ENCODE measurements at places on chromosomes 13 and 19. TPM values are rescaled to one million over a fixed set of nuclear protein-coding genes. Genes with fewer than 3 reads are reported as not detected.

DNA sequence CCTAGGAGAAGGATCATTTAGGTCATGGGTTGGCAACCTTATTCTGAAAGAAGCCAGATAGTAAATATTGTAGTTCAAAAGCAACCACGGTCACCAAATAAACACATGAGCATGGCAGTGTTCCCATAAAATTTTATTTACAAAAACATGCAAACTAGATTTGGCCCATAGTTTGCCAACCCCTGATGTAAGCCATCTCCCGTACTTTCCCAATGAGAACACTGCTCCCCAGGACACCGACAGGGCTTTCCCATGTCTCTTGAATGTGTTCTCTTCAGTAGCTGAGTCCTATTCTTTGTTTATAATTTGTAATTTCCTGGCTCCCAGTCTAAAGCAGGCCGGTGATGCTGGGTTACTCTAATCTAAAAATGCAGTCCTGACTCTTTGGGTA, 239.6 kb downstream of the LHFPL6 start:
- DNase-seq: no peak

The FSD1 gene
- 61.3 TPM for total RNA-seq

- DNase-seq: no peak
These were observed 18.2 kb downstream of the EFNB2 start for GRCh38 chr13:106517109-106517847.

GRCh38 chr13:31209172-31209840, 9.5 kb downstream of the B3GLCT start:
- DNase-seq: no peak

DNA sequence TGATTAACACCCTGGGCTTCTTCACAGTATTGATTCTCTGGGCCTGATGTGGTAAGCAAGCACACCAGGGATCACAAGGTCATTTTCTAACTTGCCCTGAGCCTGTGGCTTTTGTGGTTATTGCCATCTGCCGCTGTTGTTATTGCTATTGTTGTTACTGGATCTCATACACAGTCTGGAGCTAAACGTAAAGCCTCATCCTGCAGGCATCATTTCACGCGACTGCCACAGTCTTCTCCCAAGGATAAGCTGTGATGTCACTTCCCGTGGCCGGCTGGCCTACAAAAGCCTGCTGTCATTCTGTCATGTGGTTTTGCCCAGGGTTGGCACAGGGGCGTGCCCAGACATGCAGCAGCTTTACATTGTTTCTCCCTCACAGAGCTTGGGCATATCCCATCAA, 154.0 kb upstream of the GPR12 start:
- no peak for DNase-seq

DNA sequence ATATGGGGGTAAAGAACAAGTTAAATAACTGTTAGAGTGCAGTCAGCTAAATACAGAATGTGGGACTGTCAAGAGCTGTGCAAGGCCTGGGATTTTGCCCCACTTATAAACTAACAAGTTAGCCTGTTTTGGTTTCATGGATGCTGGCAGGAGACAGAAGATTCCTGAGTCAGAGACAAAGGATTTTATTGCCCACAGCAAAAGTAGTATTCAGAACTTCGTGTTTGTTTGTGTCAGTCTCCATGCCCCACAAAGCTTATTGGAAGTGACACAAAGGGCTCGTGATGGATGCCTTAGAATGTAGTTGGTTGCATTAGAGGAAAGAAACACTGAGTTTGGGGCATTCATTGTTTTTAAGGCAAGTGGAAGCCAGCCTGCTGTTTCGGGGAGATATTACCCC, 22.2 kb upstream of the SPRYD7 start:
- DNase-seq: no peak

GRCh38 chr13:32863596-32863995, 152.6 kb upstream of the KL start:
- DNase-seq: no peak

DNA sequence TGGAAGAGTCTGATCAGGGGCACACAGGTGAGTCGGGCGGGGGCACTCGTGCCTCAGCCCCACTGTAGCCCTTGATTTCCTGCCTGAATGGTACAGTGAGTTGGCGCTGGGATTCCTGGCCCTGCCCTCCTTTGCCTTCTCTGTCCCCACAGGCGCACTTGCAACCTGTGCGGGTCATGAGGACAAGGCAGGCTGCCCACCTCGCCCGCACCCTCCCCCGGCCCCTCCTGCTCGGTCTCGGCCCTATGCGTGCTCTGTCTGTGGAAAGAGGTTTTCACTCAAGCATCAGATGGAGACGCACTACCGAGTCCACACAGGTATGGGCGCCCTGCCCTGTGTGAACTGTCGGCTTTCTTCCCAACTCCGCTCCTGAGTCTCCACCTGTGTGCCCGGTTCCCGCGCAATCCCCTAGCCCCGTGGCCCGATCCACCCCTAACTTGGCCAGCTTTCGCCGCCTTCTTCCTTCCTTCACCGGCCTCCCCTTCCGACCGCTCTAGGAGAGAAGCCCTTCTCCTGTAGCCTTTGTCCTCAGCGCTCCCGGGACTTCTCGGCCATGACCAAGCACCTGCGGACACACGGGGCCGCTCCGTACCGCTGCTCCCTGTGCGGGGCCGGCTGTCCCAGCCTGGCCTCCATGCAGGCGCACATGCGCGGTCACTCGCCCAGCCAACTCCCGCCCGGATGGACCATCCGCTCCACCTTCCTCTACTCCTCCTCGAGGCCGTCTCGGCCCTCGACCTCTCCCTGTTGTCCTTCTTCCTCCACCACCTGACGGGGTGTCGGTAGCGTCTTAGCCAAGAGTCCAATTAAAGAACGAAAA, 1.6 kb upstream of the KMT2B start:
- no peak for DNase-seq

- no peak for DNase-seq
These were observed 612 bp upstream of the ZNF154 start for GRCh38 chr19:57709616-57710015.

The SBNO2 gene
- 40.7 TPM for total RNA-seq

The CACTIN gene
- 42.2 TPM for total RNA-seq

GRCh38 chr13:41971848-41972247, 10.9 kb upstream of the VWA8 start:
- no peak for DNase-seq

GRCh38 chr19:51903192-51903591, 1.6 kb downstream of the ZNF649 start:
- DNase-seq: no peak

DNA sequence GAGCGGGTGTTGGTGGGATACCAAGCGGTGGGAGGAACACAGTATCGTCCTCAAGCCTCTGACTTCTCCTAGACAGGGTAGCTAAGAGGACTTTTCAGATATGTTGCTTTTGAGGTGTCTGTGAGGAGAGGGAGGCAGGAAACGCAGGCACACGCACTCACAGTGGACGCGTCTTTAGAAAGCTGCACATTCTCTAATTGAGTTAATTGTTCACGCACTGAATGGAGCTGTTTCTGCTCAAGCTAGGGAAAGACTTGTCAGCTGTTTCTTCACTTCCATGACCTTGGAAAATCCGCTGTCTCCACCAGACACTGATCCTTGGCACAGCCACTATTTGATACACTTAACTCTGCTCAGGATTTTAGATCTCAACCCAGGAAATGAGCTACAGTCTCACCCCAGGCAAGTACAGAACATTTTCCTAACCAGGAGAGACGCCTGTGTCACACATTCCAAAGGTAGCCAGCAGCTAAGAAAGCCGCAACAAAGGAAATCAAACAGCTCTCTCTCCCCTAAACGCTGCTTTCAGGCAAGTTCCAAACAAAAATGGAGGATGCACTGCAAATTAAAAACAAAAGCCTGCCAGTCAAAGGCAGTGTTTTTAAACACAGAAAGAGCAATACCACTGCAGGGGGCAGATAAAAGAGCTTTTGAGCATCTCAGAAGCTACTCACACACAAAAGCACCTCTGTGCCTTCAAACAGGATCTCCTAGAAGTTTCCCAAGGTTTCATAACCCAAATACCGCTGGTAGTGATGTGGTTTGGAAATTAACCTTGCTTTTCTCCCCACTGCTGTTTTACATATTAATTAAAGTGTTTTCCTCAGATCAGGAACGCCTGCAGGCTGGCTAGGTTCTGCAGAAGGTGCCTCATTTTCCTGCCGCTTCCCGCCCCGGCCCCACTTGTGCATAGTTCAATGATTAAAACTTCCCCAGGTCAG, 57.3 kb downstream of the IRS2 start:
- DNase-seq: no peak

DNA sequence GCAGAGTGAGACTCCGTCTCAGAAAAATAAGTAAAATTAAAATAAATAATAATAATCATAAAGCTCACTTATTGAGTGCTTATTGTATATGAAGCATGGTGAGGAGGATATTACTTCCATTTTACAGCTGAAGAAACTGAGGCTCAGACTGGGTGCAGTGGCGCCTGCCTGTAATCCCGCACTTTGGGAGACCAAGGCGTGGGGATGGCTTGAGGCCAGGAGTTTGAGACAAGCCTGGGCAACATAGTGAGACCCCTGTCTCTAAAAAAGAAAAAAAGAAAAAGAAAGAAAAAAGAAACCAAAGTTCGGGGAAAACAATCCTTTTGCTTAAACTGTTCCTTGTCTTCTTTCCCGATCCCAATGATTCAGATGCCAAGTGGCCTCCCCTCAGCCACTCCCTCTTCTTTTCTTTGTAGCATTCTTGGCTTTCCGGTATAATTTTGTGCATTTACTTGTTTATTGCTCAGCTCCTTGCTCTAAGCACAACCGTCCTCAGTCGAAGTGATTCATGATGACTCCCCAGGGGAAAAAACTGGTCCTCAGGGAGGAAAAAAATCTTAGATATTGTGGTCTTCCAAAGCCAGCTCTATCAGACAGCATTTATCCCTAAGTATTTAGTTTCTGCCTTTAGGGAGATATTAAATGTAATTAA, 965 bp upstream of the EIF3G start:
- no peak for DNase-seq

GRCh38 chr13:89372193-89372592, 1701.0 kb downstream of the SLITRK5 start:
- DNase-seq: no peak

GRCh38 chr19:34428549-34429285, 536 bp downstream of the UBA2 start:
- DNase-seq: no peak

- no peak for DNase-seq
These were observed 38.3 kb upstream of the KCTD4 start for GRCh38 chr13:45238945-45239795.

The ZNF221 gene
- 7.0 TPM for total RNA-seq
